ENCODE measurements at places on chromosomes 2 and 18. TPM values are rescaled to one million over a fixed set of nuclear protein-coding genes. Genes with fewer than 3 reads are reported as not detected.

Gene CCDC68
- 3.9 TPM for polyA plus RNA-seq

Gene AKAIN1
- not detected for polyA plus RNA-seq

DNA sequence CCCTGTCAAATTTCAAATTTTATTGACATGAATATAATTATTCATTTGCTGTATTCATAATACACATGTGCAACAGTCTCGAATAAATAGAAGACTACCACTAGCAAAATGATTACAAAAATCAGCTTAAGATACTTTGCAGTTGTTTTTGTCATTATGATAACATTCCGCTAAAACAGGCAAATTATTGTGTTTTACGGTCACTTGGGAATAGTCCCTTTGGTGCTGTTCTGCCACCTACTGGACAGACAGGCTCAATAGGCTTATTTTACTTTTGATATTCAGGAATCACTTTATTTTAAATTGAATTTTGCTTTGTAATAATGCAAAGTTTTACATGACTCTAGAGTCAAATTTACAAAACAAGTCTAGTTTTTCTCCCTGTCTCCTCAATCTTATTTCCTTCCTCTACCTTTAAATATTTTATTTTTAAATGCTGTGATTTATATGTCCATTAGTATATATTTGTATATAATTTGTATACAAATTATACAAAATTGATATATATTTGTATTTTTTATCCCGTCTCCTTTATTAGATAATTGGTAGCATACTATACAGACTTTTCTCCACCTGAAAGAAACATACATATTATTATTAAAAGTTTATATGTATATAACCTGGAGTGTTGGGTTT is 456.3 kb downstream of the DLGAP1 start:
- no peaks in the 10 kb centered on the region for H3K27me3 ChIP-seq
- no peak overlapping the region for H3K27ac ChIP-seq
- H3K36me3 ChIP-seq, result no peaks in the 10 kb centered on the region
- peaks cover 5% of the 10 kb centered on the region for H3K4me1 ChIP-seq

- no peaks in the 10 kb centered on the region for H3K27me3 ChIP-seq
- no peak overlapping the region for H3K4me3 ChIP-seq
- no peak for DNase-seq
- no peaks in the 10 kb centered on the region for H3K4me1 ChIP-seq
- no peak overlapping the region for H3K27ac ChIP-seq
Observed at GRCh38 chr2:28325567-28326468, 66.8 kb upstream of the FOSL2 start.

- H3K4me1 ChIP-seq, result no peaks in the 10 kb centered on the region
- H3K4me3 ChIP-seq, result no peak overlapping the region
- peaks cover 68% of the 10 kb centered on the region for H3K36me3 ChIP-seq
- no peak for DNase-seq
Observed at GRCh38 chr2:190255676-190256075, 64.0 kb downstream of the HIBCH start.

DNA sequence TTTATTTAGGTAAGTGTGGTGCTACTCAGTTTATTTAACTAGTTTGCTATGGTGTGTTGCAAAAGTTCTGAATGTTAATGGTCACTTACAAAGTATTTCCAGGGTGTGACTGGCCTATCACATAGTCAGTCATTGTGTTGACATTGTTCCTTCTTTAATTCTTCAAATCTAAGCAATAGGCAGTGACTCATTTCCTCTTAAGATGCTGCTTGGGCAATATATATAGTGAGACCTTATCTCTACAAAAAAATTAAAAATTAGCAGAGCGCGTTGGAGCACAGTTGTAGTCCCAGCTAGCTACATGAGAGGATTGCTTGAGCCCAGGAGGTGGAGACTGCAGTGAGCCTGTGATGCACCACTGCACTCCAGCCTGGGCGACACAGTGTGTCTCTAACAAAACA is 5.8 kb upstream of the CCDC88A start:
- no peaks in the 10 kb centered on the region for H3K4me1 ChIP-seq
- peak overlapping the region; percentile 62 for H3K27ac ChIP-seq
- no peak overlapping the region for H3K4me3 ChIP-seq
- no peaks in the 10 kb centered on the region for H3K36me3 ChIP-seq
- DNase-seq, result no peak

Gene TRABD2A
- 1.5 TPM for polyA plus RNA-seq

- peak overlapping the region; percentile 78 for H3K27ac ChIP-seq
- no peak for DNase-seq
- H3K27me3 ChIP-seq, result no peaks in the 10 kb centered on the region
- peaks cover 21% of the 10 kb centered on the region for H3K4me1 ChIP-seq
- H3K4me3 ChIP-seq, result no peak overlapping the region
- H3K36me3 ChIP-seq, result no peaks in the 10 kb centered on the region
Observed at GRCh38 chr2:172930871-172931255, 144.8 kb upstream of the MAP3K20 start.

GRCh38 chr2:205964111-205964761 is 121.7 kb downstream of the INO80D start:
- H3K4me1 ChIP-seq, result no peaks in the 10 kb centered on the region
- H3K36me3 ChIP-seq, result no peaks in the 10 kb centered on the region
- DNase-seq, result no peak
- no peak overlapping the region for H3K27ac ChIP-seq
- H3K4me3 ChIP-seq, result no peak overlapping the region

GRCh38 chr2:236715077-236715476 is 145.5 kb downstream of the ACKR3 start:
- no peak overlapping the region for H3K4me3 ChIP-seq
- H3K27me3 ChIP-seq, result no peaks in the 10 kb centered on the region
- no peaks in the 10 kb centered on the region for H3K36me3 ChIP-seq
- H3K4me1 ChIP-seq, result no peaks in the 10 kb centered on the region

DNA sequence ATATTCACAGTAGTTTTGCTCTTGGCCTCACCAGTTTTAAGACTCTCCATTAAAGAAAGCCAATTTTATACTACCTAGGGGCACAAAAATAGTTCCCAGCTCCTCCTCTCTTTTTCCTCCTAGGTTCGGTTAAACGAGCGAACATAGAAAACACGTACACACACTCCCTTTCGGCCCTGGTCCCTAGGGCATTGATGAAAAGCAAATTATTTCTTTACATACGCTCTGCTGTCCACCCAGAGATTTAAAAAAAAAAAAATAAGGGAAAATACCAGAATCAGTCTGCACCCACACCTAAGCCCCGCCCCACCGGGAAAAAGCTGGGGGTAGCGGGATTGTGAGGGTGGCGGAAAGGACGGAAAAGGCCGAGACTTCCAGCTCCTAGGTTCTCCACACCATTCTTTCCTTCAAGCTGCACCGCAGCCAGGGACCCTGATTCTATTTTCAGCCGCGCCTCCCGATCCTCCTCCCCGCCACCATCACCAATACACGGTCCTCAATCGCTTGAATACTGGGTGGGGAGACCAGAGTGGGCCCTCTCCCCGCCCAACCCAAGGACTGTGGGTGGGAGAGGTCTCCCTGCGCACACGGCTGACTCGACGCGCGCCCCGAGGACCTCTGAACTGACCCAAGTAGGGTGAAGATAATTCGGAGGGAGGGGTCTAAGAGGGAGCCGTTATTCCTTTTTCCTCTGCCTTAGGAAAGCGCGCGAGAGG is 769 bp downstream of the ATF2 start:
- peak overlapping the region; percentile 94 for H3K27ac ChIP-seq
- no peaks in the 10 kb centered on the region for H3K27me3 ChIP-seq
- peak; percentile 25 for DNase-seq

DNA sequence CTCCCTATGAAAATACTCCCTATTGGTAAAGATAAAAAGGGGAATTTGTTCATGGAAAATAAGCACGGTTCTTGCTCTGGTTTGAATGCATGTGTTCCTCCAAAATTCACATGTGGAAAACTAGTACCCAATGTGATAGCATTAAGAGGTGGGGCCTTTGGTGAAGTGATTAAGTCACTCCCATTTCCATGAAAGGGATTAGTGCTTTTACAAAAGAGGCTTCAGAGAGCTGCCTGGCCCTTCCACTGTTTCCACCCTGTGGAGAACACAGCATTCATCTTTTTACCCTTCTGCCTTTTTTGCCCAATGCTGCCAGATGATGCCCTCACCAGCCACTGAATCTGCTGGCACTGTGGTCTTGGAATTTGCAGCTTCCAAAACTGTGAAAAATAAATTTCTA is 666.8 kb downstream of the ARHGAP15 start:
- H3K27ac ChIP-seq, result no peak overlapping the region
- H3K36me3 ChIP-seq, result no peaks in the 10 kb centered on the region
- no peaks in the 10 kb centered on the region for H3K27me3 ChIP-seq
- no peak for DNase-seq
- H3K4me3 ChIP-seq, result no peak overlapping the region

GRCh38 chr2:108399479-108399878 is 21.7 kb downstream of the SULT1C4 start:
- DNase-seq, result no peak
- H3K36me3 ChIP-seq, result no peaks in the 10 kb centered on the region
- H3K27ac ChIP-seq, result no peak overlapping the region
- no peaks in the 10 kb centered on the region for H3K4me1 ChIP-seq

DNA sequence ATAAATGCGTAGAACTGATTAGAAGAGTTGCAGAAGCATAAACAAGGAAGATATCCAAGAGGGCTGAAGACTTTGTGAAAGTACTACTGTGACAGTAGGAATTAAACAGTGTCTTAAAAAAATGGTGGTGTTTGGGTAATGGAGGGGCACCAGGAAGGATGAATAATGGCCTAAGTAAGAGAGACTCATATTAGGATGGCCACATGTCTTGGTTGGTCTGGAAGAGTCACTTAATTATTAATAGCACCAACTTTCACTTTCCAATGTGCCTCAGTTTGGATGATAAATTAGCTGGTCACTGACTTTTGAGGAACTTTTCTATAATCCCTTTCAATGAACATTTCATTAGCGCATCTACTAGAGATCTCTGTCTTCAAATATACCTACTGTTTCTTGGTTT is 372.2 kb downstream of the NYAP2 start:
- no peak for DNase-seq
- H3K27me3 ChIP-seq, result no peaks in the 10 kb centered on the region
- no peaks in the 10 kb centered on the region for H3K4me1 ChIP-seq
- no peak overlapping the region for H3K4me3 ChIP-seq
- H3K36me3 ChIP-seq, result no peaks in the 10 kb centered on the region

DNA sequence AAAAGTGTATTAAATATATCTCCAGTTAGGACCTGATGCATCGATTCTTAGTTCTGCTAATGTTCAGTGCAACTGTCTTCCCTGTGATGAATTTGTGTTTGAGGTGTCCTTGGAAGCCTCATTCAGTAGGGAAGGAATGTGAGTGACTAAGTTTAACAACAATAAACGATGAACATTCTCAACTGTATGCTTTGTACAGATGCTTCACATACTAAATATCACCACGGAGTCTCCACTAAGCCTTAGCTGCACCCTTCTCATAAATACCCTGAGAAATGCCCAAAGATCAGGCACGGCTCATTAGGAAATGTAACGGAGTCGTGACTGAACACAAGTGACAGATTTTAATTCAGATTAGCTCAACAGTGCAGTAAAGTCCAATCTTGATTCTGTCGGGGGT is 24.4 kb upstream of the AGFG1 start:
- no peaks in the 10 kb centered on the region for H3K36me3 ChIP-seq
- no peak overlapping the region for H3K4me3 ChIP-seq
- DNase-seq, result no peak
- peaks cover 17% of the 10 kb centered on the region for H3K4me1 ChIP-seq
- H3K27me3 ChIP-seq, result no peaks in the 10 kb centered on the region

Gene COQ10B
- polyA plus RNA-seq, result 19.8 TPM

Gene REG1B
- polyA plus RNA-seq, result not detected

Gene DLGAP1
- 0.07 TPM for polyA plus RNA-seq

- no peak for DNase-seq
- no peaks in the 10 kb centered on the region for H3K4me1 ChIP-seq
- no peaks in the 10 kb centered on the region for H3K27me3 ChIP-seq
- no peaks in the 10 kb centered on the region for H3K36me3 ChIP-seq
- no peak overlapping the region for H3K27ac ChIP-seq
- H3K4me3 ChIP-seq, result no peak overlapping the region
Observed at GRCh38 chr18:59564561-59564960, 132.7 kb downstream of the CCBE1 start.

Gene GALNT3
- 0.16 TPM for polyA plus RNA-seq

DNA sequence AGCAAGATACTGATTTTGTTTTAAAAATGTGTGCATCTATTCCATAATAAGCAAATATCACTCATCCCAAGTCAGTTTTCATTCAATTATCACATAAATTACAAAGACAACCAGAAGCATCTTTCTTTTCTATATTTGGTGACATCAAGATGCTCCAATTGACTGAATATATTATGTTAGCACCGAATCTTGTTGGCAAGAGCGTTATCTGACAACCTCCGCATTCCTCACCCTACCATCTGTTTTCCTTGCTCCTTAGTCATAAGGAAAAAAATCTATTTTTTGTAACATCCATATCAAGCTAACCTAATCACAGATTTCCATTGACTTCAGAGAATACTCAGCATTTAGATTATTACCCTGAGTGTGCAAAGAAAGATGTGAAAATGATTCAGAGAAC is 212.2 kb upstream of the KYNU start:
- H3K4me1 ChIP-seq, result no peaks in the 10 kb centered on the region
- no peaks in the 10 kb centered on the region for H3K36me3 ChIP-seq
- no peak overlapping the region for H3K4me3 ChIP-seq
- DNase-seq, result no peak
- H3K27ac ChIP-seq, result no peak overlapping the region
- no peaks in the 10 kb centered on the region for H3K27me3 ChIP-seq

Gene CREG2
- polyA plus RNA-seq, result not detected

DNA sequence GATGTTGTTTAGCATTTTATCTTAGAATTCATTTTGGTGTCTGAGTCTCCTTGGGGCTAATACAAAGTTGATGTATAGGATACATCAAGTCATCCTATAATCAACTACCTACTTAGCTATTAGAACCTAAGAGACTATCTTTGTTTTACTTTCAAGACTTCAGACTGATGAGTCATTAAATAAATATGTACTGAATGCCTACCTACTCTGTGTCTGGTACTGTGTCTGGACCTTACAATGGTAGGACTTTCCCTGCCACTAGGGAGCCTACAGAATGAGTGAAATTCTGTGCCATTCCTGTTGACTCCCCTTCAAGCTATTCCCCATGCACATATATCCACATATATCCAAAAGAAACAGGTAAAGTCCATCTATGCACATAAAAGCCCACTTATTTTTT is 114.5 kb downstream of the ERBB4 start:
- H3K36me3 ChIP-seq, result no peaks in the 10 kb centered on the region
- H3K27me3 ChIP-seq, result no peaks in the 10 kb centered on the region
- no peak overlapping the region for H3K27ac ChIP-seq
- no peaks in the 10 kb centered on the region for H3K4me1 ChIP-seq
- no peak overlapping the region for H3K4me3 ChIP-seq
- DNase-seq, result no peak

Gene CIB4
- polyA plus RNA-seq, result not detected

- H3K36me3 ChIP-seq, result no peaks in the 10 kb centered on the region
- no peak overlapping the region for H3K4me3 ChIP-seq
- no peak overlapping the region for H3K27ac ChIP-seq
- no peaks in the 10 kb centered on the region for H3K27me3 ChIP-seq
- H3K4me1 ChIP-seq, result peaks cover 27% of the 10 kb centered on the region
- DNase-seq, result no peak
Observed at GRCh38 chr18:58341916-58342315, 287.0 kb downstream of the ALPK2 start.
